Pulmonary artery endothelial cell (primary cell): ENCODE measurements at places on chromosomes 16 and 17.

DNA sequence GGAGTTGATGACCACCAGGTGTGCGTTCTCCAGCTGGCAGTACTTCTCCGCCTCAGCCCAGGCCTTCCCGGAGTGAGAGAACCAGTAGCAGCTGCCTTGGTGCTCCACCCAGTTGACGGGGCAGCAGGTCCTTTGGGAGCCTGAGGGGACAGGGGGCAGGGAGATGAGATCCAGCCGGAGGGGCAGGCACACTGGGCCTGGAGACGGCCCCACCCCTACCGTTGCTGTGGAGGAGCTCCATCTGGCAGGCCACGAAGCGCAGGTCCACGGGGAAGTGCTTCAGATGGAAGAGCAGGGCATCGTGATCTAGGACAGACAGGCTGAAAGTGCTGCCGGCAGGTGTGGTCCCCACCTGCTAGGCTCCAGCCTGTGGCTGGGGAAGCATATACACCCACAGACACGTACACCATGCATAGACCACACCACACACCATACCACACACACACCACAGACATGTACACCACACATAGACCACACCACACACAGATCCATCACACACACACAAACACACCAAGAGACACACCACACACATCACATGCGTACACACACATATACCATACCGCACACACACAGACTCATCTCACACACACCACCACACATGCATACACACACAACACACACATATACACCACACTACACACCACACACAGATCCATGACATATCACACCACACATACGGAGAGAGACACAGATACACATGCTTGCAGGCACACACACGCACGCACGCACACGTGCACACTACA, 7.4 kb downstream of the ASGR2 start:
- DNase-seq: no peak

GRCh38 chr17:17880577-17881196, 43.9 kb upstream of the SREBF1 start:
- no peak for DNase-seq

DNA sequence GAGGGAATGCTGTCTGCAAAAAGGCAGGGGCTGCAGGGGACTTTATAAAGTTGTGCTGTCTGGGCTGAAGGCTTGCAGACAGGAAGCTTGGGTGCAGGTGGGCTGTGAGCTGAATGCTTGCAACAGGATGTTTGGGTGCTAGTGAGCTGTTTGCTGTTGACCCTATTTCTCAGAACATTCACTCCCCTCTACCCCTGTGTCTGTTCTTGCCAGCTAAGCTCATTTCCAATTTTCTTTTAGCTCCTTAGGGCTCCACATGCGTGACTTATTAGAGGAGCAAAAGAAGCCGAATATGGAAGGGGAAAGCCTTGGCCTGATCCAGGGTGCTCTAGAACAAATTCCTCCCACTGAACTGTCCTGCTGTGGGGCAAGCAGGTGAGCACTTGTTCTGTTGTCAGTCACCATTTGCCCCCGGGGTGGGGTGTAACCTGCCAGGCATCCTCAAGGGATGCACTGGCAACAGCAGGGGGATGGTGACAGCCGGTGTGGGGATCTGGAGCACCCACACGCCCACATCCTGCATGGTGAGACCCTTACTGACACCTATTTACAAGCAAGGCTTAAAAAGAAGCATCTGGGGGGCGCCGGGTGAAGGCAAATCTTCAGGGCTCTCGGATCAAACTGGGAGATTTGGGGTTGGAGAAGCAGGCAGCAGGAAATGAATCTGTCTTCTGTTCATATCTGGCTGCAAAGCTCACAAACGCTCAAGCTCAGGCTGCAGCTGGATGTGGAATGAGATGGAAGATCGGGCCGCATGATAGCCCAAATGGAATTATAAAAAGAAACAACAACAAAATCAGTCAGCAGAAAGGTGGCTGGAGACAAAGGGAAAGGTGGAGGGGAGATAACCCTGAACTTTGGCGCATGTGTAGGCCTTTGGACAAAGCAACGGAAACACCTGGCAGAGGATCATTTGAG, 21.1 kb upstream of the NUP93 start:
- no peak for DNase-seq

DNA sequence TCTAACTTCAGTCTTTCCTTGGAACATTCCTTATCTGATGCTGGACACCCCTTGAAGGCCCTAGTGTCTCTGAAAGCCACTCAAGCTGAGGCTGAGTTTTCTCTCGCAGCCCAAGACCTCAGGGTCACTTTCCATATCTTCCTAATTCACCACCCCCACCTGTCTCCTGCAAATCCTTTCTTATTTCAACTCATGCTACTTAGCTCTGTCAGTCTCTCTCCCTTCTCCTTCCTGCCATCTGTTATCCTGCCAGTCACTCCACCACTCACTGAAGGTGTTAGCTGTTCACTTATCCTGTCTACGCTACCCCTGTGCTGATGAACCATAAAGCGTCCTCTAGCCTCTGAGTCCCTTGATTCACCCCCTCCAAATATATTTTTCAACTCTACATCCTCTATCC, 143.9 kb upstream of the SHISA6 start:
- no peak for DNase-seq

DNA sequence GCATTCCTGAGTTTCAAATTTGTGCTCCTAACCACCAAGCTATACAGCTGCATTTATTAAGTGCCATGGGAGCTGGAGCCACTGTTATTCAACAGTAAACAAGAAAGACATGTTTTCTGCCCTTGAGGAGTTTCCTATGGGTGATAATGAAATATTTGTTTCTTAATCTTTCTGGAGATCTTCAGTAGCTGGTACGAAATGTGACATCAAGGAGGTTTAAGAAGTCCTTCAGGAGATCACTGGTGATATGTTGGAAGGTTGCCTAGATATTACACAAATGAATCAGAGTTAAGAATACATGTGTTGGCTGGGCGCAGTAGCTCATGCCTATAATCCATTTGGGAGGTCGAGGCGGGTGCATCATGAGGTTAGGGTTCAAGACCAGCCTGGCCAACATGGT, 14.9 kb downstream of the RHOT1 start:
- DNase-seq: no peak

GRCh38 chr17:49575679-49576087, at the start of gene NXPH3:
NXPH3 (plus strand) TSS chr17:49575871; CDS start chr17:49576220, 349 bp downstream.
- DNase-seq: no peak

DNA sequence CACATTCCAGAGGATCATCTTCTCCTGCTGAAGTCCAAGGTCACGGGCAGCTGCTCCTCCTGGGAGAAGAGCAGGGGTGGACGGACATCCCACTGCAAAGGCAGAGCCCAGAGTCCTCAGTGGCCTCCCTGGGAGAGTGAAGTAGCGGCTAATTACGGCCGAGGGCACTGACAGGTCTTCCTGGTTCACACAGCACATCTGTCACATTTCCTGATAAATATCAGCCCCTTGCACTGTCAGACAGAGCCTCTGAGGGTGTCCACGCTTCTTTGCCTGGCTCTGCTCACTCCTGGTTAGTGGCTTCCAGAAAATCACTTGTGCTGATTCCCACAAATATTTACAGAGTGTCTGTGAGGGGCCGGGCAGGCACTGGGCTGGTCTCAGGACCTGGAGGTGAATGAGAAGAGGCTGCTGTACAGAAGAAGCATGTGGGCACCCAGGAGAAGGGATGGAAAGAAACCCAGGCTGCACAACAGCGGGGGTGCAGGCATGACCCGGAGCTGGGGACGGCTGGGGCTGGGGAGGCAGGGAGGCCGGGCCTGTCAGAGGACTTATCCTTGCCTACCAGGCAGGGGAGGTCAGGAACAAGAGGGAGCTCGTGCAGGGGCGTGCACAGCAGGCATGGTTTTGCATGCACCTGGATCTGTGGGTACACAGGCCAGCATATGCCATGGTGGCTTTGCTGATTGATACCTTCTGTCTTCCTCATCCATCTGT, 258.2 kb upstream of the TNRC6C start:
- no peak for DNase-seq

GRCh38 chr16:19837984-19838707, 46.5 kb downstream of the GPRC5B start:
- DNase-seq: no peak

DNA sequence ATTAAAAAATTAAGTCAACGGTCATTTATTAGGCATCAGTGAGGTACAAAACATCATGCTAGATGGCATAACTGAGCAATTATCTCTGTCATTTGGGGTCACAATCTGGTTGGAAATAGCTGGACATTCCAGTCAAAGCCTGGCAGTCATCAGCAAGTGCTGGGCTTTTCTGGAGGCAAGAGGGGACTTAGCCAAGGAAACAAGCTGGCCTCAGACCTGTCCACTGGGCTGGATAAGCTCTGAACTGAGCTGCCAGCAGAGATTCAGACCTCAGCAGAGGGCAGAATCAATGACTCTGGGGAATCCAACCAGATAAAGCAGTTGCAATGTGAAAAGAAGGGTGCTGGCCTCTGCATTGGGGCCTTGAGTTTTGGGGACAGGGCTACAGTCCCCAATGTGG, 161.9 kb upstream of the NOL11 start:
- DNase-seq: no peak

DNA sequence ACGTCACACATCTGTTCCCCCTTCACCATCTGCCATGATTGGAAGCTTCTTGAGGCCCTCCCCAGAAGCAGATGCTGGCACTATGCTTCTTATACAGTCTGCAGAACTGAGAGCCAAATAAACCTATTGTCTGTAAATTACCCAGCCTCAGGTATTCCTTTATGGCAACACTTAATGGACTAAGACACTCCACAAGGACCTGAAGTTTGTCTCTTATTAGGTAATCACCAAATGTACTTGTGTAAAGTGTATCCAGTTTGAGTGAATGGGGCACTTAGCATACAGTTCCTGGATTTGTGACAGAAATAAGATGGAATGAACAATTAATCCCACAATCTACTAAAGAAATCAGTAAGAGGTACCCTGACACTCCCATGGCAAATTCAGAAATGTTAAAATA, 105.3 kb downstream of the SLC39A11 start:
- no peak for DNase-seq

DNA sequence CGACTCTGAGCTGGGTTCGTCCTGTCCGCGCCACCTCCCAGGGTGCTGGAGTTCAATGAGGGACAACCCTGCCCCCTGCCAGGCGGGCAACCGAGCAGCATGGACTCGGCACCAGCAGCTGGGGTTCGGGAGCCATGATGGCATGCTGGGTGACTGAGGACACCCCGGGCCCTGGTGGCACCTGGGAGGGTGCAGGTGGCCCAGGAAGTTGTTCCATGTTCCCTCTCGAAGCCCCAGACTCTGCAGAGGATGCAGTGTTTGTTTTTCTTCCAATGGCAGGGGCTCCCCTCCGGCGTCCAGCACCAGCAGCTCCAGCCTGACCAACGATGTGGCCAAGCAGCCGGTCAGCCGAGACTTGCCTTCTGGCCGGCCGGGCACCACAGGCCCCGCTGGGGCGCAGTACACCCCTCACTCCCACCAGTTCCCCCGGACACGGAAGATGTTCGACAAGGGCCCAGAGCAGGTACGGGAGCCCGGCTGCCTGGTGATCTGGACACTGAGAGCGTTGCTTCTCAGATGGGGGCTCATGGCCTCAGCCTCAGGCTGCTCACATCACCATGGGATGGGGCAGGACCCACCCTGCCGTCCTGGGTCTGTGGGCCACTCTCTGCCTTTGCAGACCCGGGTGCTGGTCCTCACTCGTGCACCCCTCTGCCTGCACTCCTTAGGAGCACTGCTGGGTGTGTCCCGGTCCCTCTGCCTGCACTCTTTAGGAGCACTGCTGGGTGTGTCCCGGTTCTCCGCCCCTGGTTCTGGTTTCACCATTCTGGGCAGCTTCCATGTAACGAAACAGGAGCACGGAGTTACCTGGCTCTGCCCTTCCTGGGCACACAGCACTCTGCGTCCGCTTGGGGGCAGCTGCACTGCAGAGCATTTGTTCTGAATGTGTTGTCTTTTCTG, 68.2 kb upstream of the CHMP6 start:
- DNase-seq: no peak

- DNase-seq: no peak
Measured at GRCh38 chr16:85296859-85297660, 184.8 kb upstream of the CIBAR2 start.

DNA sequence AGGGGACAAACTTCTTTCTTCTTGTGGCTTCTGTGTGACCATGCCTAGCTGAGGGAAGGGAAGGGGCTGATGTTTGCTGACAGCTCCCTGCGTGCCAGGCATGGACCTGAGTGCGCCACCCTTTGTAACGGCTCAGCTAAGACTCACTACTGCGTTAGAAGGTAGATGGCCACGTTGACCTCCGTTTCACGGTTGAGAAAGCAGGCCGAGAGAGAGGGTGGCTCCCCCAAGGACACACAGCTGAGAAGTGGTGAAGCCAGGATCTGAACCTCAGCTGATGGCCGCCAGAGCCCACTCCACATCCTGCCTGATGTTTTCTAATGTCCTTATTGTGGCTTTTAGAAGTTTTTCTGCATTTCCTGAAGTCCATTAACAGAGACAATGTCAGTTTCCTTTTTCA, 45.1 kb downstream of the RGS9 start:
- DNase-seq: no peak

- no peak for DNase-seq
Measured at GRCh38 chr16:12120217-12120981, 143.9 kb downstream of the SNX29 start.

GRCh38 chr17:33750943-33751701, 458.0 kb upstream of the ASIC2 start:
- DNase-seq: no peak

DNA sequence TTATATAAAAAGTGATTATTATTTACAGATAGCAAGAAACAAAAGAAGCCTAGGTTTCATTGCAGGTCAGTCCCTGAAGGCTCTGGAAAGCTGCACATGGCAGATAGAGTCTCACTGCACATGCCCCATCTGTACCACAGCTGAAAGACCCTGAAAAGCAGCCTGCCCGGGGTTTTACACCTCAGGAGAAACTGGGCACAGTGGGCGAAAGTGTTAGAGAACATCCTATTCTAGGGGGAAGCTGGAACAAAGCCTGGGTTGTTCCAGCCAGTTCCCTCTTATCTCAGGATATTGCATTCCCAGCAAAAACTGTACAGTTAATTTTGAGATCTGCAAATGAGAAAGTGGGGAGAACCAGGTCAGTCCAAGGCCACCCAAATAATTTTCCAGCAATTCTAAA, 419.7 kb downstream of the CNTNAP4 start:
- no peak for DNase-seq

DNA sequence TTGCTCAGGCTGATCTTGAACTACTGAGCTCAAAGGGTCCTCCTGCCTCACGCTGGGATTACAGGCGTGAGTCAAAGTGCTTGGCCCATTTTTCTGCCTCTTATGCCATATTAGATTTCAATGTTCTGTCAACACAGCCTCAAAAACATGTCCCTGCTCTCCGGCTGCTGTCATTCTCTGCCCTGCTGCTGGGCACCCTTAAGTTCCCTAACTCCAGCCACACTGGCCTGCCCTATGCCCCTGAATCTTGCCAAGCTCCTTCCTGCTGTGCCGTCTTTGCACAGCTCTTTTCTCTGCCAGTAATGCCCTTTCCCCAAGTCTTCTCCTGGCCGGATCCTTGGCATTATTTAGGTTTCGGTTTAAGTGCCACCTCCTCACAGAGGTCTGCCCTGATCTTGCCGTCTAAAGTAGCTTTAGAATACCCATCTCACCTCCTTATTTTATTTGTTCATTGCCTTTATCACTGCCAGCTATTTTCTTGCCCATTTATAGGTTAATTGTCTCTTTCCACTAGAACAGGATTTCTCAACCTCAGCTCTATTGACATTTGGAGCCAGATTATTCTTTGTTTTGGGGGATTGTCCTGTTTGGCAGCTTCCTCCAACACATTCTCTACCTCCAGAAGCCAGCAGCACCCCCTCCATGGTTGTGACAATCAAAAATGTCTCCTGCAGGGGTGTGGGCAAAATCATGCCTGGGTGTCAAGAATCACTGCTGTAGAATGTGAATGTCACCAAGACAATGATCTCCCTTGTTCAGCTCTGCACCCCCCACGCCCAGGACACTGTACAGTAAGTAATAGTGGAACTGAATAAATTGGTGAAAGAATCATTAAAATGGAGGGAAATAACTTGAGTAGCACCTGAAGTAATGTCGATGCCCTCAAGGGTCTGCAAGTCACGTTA, 168.2 kb downstream of the CYLD start:
- DNase-seq: no peak
